ENCODE measurements at places on chromosomes 12 and 14.

- DNase-seq, result no peak
Observed at GRCh38 chr14:42370056-42370455, 763.4 kb downstream of the LRFN5 start.

GRCh38 chr12:93972411-93973208 is 175.8 kb upstream of the PLXNC1 start:
- no peak for DNase-seq

DNA sequence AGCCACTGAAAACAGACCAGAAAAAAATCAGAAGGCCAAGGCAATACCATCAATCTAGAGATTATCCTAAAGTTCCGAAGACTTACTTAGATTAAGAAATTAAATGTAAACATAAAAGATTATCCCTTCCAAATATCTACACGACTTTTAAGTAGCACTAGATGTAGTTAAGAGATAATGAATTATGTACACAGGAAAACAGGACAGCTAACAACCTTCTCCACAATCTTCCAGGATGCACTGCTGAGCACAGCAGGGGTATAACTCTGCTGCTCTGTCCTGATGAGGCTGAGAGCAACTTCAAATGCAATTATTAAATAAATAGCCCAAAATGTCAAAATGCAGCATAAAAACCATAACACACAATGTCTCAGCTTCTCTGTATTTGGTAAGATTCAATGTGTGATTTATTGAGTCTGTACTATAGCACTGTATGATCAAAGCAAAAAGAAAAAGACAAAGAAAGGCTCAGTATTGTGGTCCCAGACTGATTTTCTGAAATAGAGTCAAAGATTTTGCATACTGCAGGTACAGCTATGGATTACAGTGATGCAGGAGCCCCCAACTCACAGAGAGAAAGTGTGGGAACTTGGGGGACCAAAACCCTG is 56.9 kb downstream of the TMTC1 start:
- DNase-seq, result no peak

- no peak for DNase-seq
Observed at GRCh38 chr14:52935833-52936232, 15.0 kb downstream of the FERMT2 start.

- DNase-seq, result no peak
Observed at GRCh38 chr14:35331605-35332516, 39.7 kb downstream of the PSMA6 start.

DNA sequence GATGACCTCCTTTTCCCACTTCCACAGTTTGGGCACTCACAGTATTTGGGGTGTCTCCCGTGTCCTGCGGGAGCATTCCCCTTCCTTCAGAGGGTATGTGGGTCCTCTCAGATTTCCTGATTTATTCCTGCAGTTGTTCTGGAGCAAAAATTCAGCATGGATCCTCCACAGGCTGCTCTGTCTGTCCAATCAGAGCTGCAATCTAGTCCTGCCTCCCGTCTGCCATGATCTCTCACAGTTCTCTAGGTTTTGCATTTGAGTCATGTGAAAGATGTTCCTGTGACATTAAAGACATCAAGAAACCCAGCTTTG is 435.9 kb downstream of the TMTC2 start:
- DNase-seq, result no peak

DNA sequence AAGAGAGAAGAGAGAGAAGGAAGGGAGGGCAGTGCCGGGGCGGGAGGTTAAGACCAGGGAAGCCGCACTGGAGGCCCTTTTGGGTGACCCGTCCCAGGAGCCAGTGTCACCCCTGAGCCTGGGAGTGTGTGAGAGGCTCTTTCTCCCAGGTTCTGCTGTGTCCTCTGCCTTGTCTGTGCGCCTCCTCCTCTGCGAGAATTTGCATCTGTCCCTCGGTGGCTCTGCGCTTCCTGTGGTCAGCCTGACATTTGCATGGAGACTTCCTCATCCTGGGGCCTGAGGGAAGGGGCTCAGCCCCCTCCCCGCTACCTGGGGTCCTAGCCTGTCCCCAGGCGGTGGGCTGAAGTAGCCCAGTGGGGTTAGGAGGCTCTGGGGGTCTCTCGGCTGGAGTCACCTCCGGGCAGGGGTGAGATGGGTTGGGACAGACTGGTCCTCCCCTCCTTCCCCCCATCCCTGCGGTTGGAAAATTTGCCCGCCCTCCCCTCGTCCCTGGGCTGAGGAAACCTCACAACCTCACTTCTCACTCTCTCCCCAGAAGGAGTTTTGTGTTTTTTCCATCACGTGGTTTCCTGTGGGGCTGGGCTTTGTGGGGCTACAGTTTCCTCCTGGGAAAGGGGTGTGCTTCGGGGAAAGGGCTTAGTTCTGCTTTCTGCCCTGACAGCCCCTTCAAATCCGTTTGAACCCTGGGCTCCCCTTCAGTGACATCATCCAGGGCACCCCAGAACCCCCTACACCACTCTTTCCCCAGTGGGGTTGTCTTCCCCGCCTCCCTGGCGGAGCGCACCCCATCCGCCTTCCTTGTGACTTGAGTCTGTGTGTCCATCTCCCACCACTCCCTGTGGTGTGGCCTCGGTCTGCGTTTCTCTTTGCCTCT is 2.5 kb downstream of the PTPN6 start:
- DNase-seq, result peak; percentile 85

GRCh38 chr12:2286461-2287131 is 233.8 kb downstream of the CACNA1C start:
- DNase-seq, result no peak

All from activated CD4-positive, alpha-beta T cell treated with anti-CD3 and anti-CD28 coated beads, Interleukin-2, amount 50 U/mL, for 24 hours (primary cell).